Nephron progenitor cell (in vitro differentiated cells): ENCODE measurements at places on chromosomes 6 and 20.
A peak's percentile ranks its signal among the peaks of the same experiment; 100 is the strongest.

GRCh38 chr6:154249499-154250298, 106.9 kb downstream of the IPCEF1 start:
- DNase-seq: no peak

DNA sequence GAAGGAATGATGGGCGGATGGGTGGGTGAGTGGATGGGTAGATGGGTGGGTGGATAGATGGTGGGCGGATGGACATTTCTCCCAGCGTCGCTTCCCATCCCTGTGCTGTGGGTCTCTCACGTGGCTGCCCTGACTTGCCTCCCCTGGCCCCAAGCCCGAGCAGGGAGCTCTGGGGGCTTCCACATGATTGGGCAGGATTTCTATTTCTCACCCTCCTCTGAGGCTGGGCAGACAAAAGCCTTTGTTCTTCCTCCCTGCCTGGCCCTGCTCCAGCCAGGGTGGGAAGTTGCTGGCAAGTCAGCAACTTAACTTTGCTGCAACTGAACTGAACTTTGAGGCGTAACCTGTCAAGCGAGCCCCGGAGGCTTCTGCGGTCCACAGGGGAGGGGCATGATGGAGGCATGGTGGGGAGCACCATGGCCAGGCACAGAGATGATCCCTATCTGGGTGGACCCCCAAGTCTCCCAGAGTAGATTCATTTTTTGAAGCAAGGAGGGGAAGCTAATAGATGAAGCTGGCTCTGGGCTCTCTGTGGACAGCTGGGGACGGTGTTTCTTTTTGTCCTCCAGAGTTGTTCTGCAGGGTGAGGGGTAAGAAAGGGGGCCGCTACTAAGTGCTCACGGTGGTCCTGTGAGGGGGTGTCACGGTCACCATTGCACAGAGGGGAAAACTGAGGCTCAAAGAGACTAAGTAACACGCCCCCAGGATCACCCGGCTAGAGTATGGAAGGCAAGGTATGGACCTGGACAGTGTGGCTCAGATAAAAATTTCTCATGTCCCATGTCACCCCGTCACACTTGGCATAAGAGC, 140.1 kb downstream of the CEBPB start:
- DNase-seq: no peak

- DNase-seq: peak; percentile 48
These were observed 71.4 kb upstream of the TCF21 start for GRCh38 chr6:133817460-133818047.

- DNase-seq: no peak
These were observed 100.0 kb upstream of the RIPOR2 start for GRCh38 chr6:25035512-25036435.

DNA sequence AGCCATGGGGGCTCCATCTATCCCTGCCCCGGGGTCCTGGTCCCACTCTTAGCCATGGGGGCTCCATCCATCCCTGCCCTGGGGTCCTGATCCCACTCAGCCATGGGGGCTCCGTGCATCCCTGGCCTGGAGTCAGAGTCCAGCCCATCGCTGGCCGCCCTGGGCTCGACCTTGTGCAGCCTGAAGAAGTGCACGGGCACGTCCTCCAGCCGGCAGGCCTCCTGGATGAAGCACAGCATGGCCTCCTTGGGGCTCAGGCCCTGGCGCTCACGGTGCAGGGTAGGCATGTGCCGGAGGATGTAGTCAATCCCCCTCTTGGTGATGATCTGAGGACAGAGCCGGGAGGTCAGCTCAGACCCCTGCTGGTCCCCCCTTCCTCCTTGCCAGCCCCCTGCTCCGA, 15.6 kb downstream of the FRMD1 start:
- DNase-seq: no peak

GRCh38 chr6:112780498-112781096, 433.5 kb downstream of the RFPL4B start:
- DNase-seq: peak; percentile 82

- DNase-seq: no peak
These were observed 48.6 kb upstream of the SLC16A10 start for GRCh38 chr6:111038534-111039252.

DNA sequence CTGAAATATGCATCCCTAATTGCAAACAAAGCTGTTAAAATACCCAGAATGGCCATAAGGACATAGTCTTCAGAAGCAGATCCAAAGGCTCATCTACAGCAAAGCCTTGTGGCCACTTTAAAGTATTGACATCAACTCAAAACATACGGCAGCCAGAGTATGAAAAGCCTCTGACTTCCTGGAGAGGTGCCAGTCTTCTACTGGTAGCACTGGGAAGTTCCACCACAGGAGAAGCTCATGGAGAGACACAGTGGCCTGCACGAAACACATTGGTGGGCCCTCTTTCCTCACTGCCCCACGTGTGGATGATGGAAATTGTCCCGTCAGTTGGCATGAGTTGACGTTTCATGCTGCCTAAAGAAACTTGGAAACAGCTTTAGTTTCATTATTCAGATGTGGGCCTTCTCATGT, 202.6 kb upstream of the HEY2 start:
- no peak for DNase-seq

DNA sequence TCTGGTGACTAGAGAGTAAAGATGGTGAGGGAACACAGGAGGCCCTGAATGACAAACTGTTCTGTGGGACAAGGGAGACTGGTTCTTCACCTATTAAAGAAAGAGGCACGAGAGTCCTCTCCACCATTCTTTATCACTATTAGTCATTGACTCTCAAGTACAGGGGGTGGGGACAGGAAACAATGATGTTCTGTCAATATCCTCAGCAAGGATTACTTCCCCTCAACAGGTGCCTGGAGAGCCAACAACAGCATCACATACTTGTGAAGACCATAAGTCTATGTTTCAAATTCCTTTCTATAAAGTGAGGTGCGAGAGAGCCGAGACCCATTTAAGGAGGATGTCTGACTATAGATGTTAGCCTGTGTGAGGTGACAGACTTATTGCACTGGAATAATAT, 72.4 kb upstream of the TBC1D7 start:
- DNase-seq: no peak

- DNase-seq: no peak
These were observed 19.7 kb downstream of the SPDEF start for GRCh38 chr6:34536251-34536958.

- no peak for DNase-seq
These were observed 98.4 kb upstream of the KCNG1 start for GRCh38 chr20:51121272-51121671.

GRCh38 chr20:13082378-13082777, 73.6 kb downstream of the SPTLC3 start:
- no peak for DNase-seq

GRCh38 chr6:84508334-84508733, 256.1 kb downstream of the TBX18 start:
- no peak for DNase-seq

DNA sequence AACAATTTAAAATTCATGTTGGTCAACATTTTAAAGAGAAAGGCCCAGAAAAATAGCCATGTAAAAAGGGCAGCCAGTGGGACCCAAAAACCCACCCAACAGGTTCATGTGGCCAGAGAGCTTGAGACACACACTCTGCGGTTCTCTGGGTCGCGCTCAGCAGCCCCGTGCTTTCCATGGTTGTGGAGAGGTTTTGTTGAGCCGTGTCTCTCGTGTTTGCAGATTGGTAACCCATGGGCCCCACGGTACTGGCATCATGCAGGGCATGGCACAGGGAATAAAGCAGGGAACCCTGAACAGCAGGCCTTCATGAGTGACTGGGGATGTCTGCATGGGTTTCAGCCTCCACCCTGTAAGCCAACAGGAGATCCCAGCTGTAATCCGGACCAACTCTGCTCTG, 127.7 kb upstream of the CST7 start:
- no peak for DNase-seq

DNA sequence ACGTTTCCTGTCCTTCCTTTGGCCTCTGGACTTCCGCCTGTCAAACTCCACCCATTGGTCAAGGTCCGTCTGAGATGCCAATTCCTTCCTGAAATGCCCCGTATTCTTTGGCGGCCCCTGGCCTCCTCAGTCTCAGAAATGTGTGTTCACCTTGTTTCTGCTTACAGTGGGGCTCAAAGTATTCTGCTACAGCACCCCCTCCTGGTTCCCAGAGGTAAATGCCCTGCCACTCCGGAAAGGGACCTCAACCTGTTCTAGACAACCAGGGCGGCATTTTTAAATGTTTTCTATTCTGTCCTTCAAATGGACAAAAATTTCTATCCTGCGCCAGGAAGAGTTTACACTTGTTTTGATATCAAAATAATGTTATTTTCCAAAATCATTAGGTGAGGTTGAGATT, 12.1 kb upstream of the PAX1 start:
- DNase-seq: peak; percentile 31

- peak; percentile 36 for DNase-seq
These were observed 23.1 kb upstream of the SMOC2 start for GRCh38 chr6:168417679-168418557.
